ENCODE measurements at places on chromosomes 7 and 10.

DNA sequence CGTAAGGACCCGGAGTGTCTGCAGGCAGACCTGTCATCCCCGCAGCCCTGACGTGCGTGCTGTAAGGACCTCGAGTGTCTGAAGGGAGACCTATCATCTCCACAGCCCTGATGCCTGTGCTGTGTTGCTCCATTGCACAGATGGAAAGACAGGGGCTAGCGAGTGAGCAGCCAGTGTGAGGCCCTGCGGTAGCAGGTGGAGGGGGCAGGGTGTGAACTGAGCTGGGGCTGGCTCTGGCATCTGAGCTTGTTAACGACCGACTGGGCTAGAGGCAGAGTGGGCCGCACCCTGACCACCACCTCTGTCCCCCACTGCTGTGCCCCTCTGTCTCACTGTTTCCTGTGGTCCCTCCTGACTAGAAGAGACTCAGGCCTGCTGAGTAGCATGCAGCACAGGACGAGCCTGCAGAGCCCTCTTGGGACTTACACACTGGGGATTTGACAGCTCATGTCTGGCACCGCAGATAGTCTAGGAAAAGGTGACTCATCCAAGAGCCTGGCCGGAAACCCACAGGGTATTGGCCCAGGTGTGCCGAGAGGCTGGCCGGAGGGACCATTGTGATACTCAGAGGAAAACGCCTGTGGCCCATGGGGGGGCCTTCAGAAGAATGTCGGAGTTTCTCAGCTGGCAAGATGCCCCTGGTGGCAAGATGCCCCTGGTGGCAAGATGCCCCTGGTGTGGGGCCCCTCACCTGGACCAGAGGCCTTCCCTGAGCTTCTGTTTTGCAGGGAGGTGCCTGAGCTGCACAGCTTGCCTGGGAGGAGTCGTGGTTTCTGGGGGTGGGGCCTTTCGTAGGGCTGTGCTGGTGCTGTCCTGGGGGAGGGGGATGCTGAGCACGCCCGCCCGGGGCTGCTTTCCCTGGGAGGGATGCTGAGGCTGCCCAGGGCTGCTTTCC lies 34.3 kb downstream of the INPP5A start:
- peak; percentile 37 for DNase-seq

GRCh38 chr10:9311702-9312499 lies 1257.4 kb downstream of the GATA3 start:
- no peak for DNase-seq

- peak; percentile 50 for DNase-seq
Measured at GRCh38 chr7:29588900-29589696, 25.5 kb downstream of the PRR15 start.

DNA sequence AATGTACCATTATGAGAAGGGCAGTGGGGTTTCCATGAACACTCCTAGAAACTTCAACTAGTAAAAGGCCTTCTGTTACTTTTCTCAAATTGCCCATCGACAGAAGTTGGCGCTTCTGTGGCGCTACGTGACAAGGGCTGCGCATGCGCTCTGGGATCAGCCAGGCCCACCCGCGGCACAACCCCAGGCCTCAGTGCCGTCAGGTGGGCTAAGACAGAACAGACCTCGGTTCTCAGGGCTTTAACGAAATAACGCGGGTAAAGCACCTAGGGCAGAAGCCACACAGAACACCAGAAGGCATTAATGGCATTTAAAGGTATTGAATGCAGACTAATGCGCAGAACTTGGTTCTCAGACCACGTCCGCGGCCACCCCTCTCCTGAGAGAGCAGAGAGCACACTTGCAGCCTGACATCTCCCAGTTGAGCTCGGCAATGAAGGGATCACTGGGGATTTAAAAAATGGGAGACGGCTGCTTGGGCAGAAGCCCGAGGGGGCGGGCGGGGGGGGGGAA lies 67.6 kb upstream of the CTNNA3 start:
- DNase-seq: peak; percentile 80

- no peak for DNase-seq
Measured at GRCh38 chr10:43166207-43166879, 28.1 kb downstream of the CSGALNACT2 start.
